ENCODE measurements at places on chromosomes 4 and X.

DNA sequence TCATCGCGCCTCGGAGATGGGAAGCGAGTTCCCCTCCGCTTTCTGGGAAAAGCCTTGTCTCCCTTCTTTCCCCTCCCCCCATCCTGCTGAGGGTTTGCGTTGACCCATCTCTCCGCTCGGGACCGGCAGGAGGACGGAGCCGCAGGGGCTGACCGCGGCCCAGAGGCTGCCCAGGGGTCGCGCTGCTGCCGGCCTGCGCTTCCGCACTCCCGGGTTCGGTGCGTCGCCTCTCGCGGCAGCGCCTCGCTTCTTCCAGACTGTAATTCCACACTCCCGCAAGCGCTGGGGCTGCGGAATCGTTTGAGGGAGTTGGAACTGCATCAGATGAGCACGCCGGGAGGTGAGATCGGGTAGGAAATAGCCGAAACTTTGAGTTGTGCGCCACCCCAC is 88.3 kb downstream of the BCOR start:
- no peak for DNase-seq
- no peak overlapping the region for H3K27ac ChIP-seq
- H3K4me1 ChIP-seq, result peaks cover 38% of the 10 kb centered on the region
- H3K36me3 ChIP-seq, result no peaks in the 10 kb centered on the region
- peaks cover 12% of the 10 kb centered on the region for H3K27me3 ChIP-seq

- peaks cover 2% of the 10 kb centered on the region for H3K4me1 ChIP-seq
- no peak for DNase-seq
- H3K4me3 ChIP-seq, result no peak overlapping the region
- H3K27me3 ChIP-seq, result no peaks in the 10 kb centered on the region
- H3K27ac ChIP-seq, result no peak overlapping the region
Observed at GRCh38 chrX:20451929-20452328, 185.2 kb upstream of the RPS6KA3 start.

GRCh38 chr4:158450741-158451140 is 70.9 kb upstream of the RXFP1 start:
- no peak overlapping the region for H3K27ac ChIP-seq
- no peaks in the 10 kb centered on the region for H3K36me3 ChIP-seq
- no peaks in the 10 kb centered on the region for H3K27me3 ChIP-seq
- DNase-seq, result no peak
- H3K4me1 ChIP-seq, result no peaks in the 10 kb centered on the region

- no peaks in the 10 kb centered on the region for H3K36me3 ChIP-seq
- no peak overlapping the region for H3K27ac ChIP-seq
- H3K4me3 ChIP-seq, result no peak overlapping the region
- H3K27me3 ChIP-seq, result no peaks in the 10 kb centered on the region
Observed at GRCh38 chrX:48043056-48043455, 28.4 kb downstream of the ZNF630 start.

- DNase-seq, result no peak
- no peaks in the 10 kb centered on the region for H3K27me3 ChIP-seq
- H3K36me3 ChIP-seq, result no peaks in the 10 kb centered on the region
- H3K27ac ChIP-seq, result no peak overlapping the region
Observed at GRCh38 chrX:106201502-106202178, 33.5 kb downstream of the PWWP3B start.

DNA sequence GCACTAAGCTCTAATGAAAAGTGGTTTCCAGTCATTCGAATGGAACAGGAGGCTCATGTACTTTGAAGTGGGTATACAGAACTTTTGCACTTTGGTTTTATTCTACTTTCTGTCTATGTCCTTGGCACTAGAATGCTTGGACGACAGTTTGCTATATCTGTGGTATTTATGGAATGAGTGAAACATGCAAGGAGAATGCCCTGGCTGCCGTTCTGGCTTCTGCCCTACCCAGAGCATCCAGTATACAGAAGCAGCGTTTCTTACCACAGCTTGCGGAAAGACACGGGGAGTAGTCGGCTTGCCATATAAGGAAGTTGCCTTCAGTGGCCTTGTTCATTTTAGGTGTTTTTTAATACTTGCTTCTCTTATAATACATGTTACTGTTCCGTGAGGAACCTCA is 98.0 kb downstream of the TBL1X start:
- no peak overlapping the region for H3K4me3 ChIP-seq
- H3K27ac ChIP-seq, result no peak overlapping the region
- peaks cover 6% of the 10 kb centered on the region for H3K36me3 ChIP-seq
- no peaks in the 10 kb centered on the region for H3K27me3 ChIP-seq
- H3K4me1 ChIP-seq, result peaks cover 23% of the 10 kb centered on the region

Measured in activated B cell treated with CpG ODN at 0.5 μM for 24 hours (primary cell).